Left lobe of liver (tissue), 2 donors: ENCODE measurements at places on chromosomes 11 and 22. TPM values are rescaled to one million over a fixed set of nuclear protein-coding genes. Genes with fewer than 3 reads are reported as not detected.

The AGBL2 gene
- total RNA-seq, result 2.7 TPM

The SERPIND1 gene
- 261 TPM for total RNA-seq

The SCGB1D2 gene
- total RNA-seq, result not detected

The ACR gene
- total RNA-seq, result 0.83 TPM

The CHST1 gene
- total RNA-seq, result 2.3 TPM

The USP2 gene
- total RNA-seq, result 10.9 TPM

The MPPED2 gene
- total RNA-seq, result 1.0 TPM

The SMC1B gene
- not detected for total RNA-seq

The OR52W1 gene
- not detected for total RNA-seq

- DNase-seq, result no peak
Measured at GRCh38 chr22:39938509-39939111, 21.6 kb upstream of the TMA7B start.

DNA sequence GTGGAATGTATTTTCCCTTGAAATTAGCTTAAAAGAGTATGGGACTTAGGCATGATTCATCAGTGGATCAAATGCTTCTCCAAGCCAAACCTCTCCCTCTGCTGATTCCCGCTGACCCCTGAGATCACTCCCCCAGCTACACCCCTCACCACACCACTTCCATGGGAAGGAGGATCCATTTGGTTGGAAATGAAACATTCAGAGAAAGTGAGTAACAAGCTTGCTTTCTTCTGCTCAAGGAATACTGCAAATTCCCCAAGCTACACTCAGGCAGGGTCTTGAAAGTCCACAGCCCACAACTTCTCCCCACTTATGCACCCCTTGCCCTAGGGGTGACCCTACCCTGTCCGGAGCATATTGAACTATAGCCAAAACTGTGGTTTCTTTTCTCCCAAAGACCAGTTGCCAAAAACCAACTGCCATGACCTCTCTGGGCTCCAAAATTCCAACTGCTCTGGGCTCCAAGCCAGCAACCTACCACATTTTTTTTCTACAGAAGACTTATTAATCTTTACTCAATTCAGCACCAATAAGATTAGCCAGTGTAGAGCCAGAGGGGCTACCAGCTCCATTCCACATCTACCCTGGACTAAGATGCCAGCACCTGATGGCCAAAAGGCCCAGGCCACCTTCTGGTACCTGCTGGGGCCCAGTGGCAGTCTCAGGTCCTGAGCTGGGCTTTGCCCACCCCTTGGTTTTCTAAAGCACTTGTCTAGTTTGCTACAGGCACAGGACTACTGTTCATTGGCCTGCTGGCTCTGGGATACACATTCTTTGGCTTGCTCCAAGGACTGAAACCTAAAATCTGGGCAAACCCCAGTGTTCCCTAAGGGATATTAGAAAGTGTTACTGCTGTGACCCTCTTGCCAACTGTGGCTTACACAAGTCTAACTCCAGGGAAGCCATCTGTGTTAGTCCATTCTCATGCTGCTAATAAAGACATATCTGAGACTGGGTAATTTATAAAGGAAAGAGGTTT, 101.1 kb downstream of the MICAL3 start:
- DNase-seq, result peak; percentile 84

GRCh38 chr11:126840201-126840886, 160.2 kb downstream of the KIRREL3 start:
- no peak for DNase-seq

- no peak for DNase-seq
Measured at GRCh38 chr11:43459246-43459645, 100.5 kb downstream of the TTC17 start.

GRCh38 chr11:21622566-21622965, 570.3 kb upstream of the ANO5 start:
- no peak for DNase-seq

DNA sequence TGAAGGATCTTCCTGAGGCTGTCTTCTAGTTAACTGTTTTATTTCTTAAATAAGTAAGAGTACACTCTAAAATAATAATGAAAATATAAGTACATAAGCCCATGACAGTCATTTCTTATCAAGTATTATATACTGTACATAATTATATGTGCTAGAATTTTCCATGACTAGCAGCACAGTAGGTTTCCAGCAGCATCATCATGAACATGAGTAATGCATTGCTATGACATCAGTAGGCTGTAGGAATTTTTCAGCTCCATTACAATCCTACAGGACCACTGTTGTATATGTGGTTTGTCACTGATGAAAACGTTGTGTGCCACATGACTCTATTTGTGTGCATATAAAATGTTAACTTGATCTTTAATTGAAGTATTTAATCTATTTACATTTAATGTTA, 22.0 kb downstream of the ZNF202 start:
- DNase-seq, result no peak

DNA sequence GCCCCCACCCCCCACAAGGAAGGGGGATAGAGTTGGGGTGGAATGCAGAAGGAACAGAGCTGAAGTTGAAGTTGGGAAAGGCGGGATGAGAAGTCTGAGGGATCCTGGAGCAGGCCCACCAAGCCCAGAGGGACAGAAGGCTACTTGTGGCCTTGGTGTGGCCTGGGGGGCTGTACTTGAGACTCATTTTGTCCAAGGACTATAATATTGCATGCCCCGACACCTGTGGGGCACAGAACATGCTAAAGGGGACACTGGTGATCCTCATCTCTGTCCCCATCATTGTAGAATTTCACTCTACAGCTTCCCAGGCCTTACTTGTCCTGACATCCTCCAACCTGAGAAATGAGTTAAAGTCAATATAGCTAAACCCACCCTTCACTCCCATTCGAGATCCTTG, 1.3 kb downstream of the ESAM start:
- no peak for DNase-seq

DNA sequence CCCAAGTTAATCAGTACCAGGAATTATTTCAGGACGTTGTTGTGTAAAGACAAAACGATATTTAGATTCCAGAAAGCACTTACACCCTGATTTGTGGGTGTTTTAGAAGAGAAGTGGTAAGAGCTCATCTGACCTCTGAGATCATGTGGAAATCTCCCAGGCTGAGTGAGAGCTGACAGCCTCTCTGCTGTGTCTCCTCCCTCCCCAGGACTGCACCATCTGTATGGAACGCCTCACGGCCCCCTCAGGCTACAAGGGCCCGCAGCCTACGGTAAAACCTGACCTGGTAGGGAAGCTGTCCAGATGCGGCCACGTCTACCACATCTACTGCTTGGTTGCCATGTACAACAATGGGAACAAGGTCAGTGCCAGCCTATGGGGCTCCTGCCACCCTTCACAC, 20.0 kb downstream of the DTX4 start:
- DNase-seq, result no peak

DNA sequence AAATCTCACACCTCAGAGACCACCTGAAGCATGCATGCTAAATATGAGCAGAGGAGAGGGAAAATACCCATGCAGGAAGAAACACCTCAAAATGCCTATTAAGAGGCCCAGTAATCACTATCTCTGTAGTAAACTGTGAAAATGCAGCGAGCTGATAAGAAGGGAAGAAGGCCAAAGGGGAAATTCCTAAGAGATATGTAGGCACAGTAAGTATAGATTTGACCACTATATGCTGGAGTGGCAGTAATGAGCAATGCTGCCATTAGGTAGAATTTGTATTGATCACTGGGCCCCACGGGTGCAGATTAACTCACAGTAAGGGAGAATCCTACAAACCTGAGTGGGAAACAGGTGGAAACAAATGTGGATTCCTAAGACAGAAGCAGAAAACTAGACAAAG, 1813.1 kb upstream of the RAG2 start:
- no peak for DNase-seq

DNA sequence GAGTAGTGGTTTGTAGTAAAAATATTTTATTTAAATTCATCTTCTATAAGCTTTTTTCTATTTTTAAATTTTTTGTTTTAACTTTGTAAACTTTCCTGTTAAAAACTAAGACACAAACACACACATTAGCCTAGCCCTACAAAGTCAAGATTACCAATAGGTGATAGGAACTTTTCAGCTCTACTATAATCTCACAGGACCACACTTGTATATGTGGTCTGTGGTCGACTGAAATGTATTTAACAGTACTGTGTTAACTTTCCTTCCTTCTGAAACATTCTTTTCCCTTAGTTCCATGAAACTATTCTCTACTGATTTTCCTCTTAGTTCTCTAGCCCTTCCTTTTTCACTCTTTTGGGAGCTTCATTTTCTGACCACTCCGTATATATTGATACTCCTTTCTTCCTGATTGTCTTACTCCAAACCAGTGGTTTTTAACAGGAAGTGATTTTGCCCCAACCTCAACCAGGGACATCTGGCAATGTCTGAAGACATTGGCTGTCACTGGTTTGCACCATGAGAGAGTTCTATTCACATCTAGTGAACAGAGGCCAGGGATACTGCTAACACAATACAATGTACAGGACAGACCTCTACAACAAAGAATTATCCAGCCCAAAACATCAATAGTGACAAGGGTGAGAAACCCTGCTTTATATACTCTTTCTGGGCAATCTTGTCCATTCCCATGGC, 8.8 kb downstream of the ZW10 start:
- no peak for DNase-seq

DNA sequence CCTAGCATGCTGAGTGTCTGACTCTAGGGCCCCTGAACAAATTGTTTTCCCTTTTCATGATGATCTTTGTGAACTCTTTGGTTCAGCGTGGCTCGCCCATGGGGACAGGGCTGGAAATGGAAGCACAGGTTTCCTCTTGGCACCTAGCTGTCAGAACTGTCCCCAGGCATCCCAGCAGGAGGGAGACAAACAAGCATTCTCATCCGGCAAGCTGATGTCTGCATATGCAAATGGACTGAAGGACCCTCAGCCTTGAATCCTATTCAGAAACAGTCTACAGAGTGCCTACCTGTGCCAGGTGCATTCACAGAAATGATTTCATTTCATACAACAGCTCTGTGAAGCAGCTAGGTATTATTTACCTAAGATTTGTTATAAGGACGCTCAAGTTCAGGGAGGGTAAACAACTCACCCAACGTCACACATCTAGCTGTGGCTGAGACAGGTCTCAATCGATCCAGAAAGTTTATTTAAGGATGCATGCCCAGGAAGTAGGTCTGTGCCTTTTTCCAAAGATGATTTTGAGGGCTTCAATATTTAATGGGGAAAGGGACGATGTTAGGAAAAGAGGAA, 176.4 kb downstream of the KIRREL3 start:
- no peak for DNase-seq

DNA sequence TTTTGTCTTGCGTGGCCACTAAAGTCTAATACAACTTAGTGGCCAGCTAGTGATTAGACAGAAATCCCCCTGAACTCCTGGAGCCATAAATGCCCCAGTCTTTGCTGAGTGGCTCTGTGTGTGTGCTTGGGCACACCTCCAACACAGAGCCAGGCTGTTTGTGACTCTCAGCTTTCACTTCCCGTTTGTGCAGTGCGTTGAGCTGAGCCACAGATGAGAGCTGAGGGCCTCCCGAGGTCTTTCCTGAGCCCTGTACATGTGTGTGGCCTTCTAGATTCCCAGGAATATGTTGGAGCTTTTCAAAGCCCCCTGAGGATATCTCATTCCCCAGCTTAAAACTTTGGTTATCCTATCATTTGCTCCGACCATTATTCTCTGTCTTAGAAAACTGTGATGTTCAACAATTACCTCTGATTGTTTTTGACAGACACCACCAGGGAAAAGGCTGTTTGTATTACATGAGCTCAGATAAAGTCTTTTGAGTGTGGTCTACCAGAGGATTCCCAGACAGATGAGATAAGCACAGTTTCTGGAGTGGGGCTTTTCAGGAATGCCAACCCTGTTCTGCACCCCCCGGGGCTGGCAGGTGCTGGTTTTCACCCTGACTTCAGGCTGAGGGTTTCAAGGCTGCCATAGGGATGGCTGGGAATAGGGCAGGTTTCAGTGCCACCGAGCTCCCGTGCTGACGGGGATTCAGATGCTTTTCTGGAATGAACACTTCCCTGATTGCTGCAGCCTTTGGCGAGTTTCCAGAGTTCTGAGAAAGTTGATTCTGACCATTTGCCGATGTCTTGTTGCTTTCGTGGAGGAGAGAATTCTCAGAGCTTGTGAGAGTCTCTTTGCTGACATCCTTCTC, 23.8 kb downstream of the IGHMBP2 start:
- no peak for DNase-seq

DNA sequence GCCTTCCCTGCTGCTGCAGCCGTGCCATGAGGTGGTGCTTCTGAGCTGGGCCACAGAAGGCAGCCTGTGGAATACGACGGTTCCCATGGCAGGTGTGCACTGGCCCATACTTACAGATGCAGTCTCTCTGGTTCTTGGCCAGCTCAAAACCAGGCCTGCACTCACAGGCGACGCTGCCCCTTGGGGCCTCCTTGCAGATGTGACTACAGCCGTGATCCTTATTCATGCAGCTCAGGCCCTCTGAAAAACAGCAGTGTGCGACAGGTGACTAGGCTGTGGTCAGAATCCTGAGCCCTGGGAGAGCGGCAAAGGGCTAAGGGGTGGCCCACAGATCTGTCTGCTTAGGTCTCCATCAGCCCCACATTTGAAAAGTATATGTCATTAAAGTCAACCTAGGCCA, 22.1 kb downstream of the SCUBE2 start:
- DNase-seq, result no peak

- no peak for DNase-seq
Measured at GRCh38 chr11:74102321-74102720, 68.5 kb downstream of the C2CD3 start.

- DNase-seq, result no peak
Measured at GRCh38 chr11:2443881-2444820, at the start of gene TRPM5. TRPM5 (minus strand) TSS chr11:2444514; CDS start chr11:2423036, 21,478 bp downstream.

DNA sequence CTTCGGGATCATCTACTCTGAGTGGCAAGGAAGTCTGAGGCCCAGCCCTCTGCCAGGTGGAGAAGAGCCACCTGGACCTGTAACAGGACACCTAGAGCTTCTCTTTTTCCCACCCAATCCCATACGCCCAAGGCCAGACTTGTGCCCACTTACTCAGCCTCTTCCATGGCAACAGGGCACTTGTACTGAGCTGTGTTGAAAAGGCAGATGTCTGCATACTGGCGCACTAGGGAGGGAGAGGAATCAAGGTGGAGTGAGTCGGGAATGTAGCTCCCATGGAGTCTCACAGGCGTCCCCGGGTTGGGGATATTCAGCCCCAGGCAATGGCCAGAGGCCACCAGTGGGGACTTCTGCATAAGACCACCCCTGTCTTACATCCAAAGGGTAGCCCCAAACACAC, 36.1 kb downstream of the TPBGL start:
- peak; percentile 27 for DNase-seq

- DNase-seq, result no peak
Measured at GRCh38 chr11:8962841-8963240, 1.4 kb downstream of the TMEM9B start.

- DNase-seq, result peak; percentile 85
Measured at GRCh38 chr22:19291580-19292457, at the start of gene CLTCL1. CLTCL1 (minus strand) TSS chr22:19291719; CDS start chr22:19291641, 78 bp downstream.

DNA sequence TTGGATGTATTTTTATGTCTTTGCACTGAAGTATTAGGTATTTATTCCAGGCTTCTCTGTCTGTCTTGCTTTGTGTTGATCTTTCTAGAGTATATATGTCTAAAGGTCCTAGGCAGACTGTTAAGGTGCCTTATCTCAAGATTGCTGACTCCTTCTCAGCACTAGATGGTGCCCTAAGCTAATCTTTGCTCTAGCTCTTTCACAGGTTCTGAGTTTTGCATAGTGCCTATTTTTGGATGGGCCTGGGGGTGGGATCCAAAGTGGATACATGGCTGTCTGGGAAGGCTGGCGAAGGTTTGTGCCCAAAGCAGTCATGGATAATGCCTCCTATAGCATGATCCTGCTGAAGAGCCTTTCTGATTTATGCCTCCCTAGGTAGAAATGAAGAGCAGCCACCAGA, 154.9 kb downstream of the TRPC6 start:
- DNase-seq, result no peak

GRCh38 chr22:39181778-39182177, 29.3 kb upstream of the CBX7 start:
- DNase-seq, result no peak
